ENCODE measurements at places on chromosomes 2 and 18.

- DNase-seq = peak; percentile 48
These were observed 288.2 kb downstream of the IKZF2 start for GRCh38 chr2:212863185-212863588.

DNA sequence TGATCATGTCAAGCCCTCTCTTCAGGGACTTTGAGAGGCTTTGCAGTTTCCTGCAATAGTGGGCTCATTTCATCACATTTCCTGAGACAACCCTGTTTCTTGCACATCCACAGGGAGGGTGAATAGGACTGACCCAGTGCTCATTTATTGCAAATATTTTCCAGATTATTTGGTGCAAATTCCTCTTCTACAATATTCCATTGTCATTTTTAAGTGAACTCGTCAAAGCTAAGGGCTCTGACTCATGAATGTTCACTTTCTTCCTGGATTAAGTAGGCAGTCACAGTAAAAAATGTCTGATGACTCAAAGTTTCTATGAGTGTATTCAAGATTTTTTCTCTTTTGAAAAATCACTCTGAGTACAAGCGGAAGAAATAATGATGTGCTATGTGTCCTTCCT, 225.5 kb upstream of the GALNT5 start:
- DNase-seq = peak; percentile 71

- no peak for DNase-seq
These were observed 1049.9 kb downstream of the TSN start for GRCh38 chr2:122805346-122805745.

DNA sequence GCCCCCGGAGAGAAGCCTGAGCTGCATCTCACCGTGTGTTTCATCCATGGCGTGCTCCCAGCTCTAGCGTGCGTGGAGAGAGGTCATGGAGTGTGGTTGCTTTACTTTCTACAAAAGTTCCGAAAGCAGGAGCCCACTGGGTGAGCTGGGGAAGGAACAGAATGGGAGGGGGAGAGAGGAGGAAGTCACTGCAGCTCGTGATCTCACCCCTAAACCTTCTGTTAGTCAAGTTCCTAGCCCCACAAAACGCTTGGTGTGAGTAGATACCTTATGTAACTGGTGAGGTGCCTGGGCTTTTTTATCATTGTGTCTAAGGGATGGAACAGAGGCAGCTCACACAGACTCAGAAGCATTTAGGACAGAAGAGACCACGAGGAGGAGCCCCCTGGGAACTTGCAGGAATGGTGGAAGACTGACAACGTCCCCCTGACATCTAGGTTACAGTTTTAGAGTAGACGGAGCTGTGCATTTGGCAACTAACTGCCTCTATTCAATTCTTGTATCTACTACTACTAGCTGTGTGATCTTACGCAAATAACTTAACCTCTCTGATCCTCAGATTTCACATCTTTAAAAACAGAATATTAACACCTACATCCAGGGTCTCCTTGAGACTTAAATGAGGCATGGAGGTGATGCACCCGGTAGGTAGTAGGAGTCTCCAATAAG, 123.3 kb downstream of the ARL4C start:
- DNase-seq = no peak

GRCh38 chr2:45833968-45834344, 182.5 kb downstream of the PRKCE start:
- DNase-seq = no peak

- DNase-seq = no peak
These were observed 39.1 kb downstream of the SH3RF3 start for GRCh38 chr2:109168086-109168485.

DNA sequence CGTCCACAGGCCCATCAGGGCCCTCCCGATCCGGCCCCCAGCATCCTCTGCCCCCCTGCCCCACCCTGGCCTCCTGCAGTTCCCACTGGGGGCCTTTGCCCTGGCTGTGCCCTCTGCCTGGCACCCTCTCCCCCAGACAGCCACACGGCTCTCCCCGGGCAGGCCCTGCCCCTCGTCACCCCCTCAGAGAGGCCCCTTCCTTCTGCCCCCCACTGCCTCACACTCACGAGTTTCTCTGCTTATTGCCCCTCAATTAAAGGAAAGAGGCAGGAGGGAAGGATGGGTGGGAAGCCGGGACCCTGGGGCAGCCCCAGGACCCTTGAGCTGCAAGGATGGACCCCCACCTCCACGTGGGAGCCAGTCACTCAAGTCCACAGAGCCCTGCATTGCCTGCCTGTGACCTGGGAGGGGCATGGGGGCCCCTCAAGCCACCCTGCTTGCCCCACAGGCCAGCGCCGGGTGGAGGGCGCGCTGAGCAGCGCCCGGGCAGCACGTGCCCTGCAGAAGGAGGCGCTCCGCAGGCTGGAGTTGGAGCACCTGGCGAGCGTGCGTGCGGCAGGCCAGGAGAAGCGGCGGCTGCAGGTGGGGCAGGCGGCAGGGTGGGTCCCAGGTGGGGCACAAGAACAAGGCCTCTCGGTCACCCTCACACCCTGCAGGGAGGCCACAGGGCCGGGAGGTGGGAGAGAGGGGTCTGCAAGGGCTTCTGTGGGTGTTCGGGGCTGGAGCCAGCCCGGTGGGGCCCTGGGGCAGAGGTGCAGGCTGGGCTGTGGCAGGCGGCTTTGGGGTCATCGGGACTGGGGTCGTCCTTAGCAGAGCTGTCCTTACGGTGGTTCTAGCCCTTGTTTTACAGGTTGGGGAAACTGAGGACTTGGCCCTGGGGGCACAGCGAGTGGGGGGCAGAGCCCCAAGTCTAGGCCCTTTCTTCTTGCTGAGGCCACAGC, 30.5 kb upstream of the SNED1 start:
- DNase-seq = no peak

DNA sequence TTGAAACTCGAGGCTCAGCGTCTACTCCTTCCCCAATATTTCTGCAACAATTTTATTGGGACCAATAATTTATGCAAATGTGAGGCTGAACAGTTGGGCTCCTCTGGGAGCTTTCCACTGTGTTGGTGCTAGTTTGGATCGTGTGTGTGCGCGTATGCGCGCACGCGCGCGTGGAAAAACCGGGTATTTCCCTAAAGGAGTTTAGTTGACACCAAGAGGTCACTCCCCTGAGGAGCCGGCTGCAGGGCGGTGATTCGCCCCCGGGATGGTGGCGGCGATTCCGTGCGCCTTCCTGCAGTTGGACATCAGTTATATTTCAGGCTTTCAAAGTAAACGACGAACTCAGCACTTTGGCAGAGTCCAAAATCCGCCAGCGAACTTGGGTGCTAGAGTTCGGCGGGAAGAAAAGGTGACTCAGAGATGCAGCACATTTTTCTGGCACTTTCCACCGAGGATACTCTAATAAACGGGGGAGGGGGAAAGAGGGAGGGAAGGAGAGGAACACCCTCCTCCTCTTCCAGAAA, 186.5 kb upstream of the FANCL start:
- peak; percentile 27 for DNase-seq

- DNase-seq = no peak
These were observed 35.1 kb upstream of the EFHD1 start for GRCh38 chr2:232598293-232598692.

GRCh38 chr2:27356056-27356381, 545 bp downstream of the GTF3C2 start:
- peak; percentile 74 for DNase-seq

GRCh38 chr18:74876630-74877243, 279.1 kb downstream of the ZNF407 start:
- DNase-seq = no peak

GRCh38 chr2:59532808-59533207, 1020.6 kb downstream of the BCL11A start:
- no peak for DNase-seq

GRCh38 chr2:50026236-50026635, 871.9 kb upstream of the FSHR start:
- no peak for DNase-seq

- peak; percentile 50 for DNase-seq
These were observed 22.2 kb downstream of the GRHL1 start for GRCh38 chr2:9973690-9974089.

DNA sequence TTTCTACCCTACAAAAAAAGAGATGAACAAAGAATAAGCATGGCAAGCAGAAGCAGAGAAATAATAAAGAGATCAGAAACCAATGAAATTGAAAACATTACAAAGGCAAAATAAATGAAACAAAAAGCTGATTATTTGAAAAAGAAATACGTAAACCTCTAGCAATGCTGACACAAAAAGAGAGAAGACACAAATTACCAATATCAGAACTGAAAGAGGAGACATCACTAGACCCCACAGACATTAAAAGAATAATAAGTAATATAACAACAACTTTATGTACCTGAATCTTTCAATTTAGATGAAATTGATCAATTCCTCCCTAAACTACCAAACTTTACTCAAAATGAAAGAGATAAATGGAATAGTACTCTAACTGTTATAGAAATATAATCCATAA, 75.9 kb downstream of the TMEM163 start:
- no peak for DNase-seq

DNA sequence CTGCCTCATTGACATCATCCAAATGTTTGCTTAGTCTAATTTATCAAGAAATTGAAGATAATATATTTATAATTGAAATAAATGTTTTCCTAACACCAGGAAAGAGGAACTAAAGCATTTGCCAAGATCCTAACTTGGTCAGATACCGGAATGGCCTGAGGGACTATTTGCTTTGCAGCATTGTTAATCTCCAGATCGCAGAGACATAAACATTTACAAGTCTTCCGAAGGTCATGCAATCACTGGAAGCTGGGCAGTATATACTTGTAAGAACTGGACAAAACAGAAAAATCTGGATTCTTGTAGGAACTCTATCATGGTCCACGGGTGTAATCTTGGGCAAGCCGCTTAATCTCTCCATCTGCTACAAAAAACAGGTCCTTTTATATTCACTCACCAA, 42.2 kb downstream of the CYBRD1 start:
- no peak for DNase-seq

DNA sequence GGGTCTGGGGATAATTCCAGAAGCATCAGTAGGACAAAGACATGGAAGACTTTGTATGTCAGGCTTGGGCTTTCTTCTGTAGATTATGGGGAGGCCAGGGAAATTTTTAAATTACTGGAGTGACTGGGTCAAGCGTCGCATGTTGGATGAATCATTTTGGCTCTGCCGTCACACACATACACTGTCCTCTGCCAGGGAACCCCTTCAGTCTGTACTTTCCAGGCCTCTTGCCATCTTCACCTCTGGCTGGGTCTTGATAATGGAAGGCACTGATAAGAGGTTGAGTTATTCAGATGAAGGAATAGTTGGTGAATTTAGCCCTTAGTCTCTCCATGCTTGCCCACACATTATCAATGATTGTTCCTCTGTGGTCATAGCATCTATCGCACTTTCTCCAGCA, 895.1 kb upstream of the CELF4 start:
- DNase-seq = no peak

- no peak for DNase-seq
These were observed 135.4 kb downstream of the LAMA3 start for GRCh38 chr18:23824669-23825068.

- DNase-seq = no peak
These were observed 92.8 kb upstream of the HS6ST1 start for GRCh38 chr2:128411431-128411830.

- no peak for DNase-seq
These were observed 228.3 kb upstream of the RAB12 start for GRCh38 chr18:8380926-8381325.

- no peak for DNase-seq
These were observed 178.9 kb downstream of the AGAP1 start for GRCh38 chr2:235672720-235673119.

- no peak for DNase-seq
These were observed 74.6 kb upstream of the MCFD2 start for GRCh38 chr2:46990231-46990588.

GRCh38 chr2:110820128-110820527, 87.8 kb downstream of the ACOXL start:
- no peak for DNase-seq

- peak; percentile 30 for DNase-seq
These were observed 70.0 kb downstream of the MBP start for GRCh38 chr18:77062518-77063003.

GRCh38 chr2:188599140-188599539, 307.5 kb downstream of the GULP1 start:
- peak; percentile 51 for DNase-seq

DNA sequence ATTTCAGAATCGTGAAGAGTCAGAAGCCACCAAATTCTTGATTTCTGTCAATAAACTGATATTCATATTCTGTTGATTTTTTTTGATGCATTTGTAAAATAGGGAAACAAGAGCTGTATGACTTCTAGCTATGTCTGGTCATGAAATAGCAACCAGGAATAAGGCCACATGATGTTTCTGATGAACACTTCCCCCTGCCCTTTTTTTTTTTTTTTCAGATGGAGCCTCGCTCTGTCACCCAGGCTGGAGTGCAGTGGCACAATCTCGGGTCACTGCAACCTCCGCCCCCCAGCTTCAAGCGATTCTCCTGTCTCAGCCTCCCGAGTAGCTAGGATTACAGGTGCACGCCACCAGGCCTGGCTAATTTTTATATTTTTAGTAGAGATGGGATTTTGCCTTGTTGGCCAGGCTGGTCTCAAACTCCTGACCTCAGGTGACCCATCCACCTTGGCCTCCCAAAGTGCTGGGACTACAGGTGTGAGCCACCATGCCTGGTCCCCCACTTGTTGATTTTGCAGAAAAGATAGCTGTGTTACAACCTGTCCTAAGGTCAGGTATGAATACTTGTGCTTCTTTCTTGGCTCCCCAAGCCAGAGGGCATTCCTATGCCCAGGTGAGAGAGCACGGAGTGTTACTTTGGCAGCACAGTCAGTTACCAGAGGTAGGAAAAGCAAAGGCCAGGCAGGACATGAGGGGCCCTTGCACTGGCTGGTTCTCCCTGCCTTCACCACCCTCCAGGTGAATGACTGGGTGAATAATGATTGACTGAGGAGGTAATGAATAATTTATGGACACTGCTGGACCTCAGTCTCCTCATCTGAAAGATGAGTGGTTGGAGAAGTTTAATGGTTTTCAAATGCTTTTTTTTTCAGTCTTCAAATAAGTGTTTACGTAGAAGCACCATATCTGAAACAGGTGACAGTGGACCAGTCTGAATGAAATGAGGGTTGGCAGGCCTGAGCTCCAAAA, 39.6 kb downstream of the PAX8 start:
- DNase-seq = no peak

- no peak for DNase-seq
These were observed 38.0 kb downstream of the CYP1B1 start for GRCh38 chr2:38037757-38038621.

GRCh38 chr2:194706179-194706578, 950.8 kb upstream of the SLC39A10 start:
- no peak for DNase-seq

- DNase-seq = no peak
These were observed 383.1 kb upstream of the ID2 start for GRCh38 chr2:8298783-8299182.

DNA sequence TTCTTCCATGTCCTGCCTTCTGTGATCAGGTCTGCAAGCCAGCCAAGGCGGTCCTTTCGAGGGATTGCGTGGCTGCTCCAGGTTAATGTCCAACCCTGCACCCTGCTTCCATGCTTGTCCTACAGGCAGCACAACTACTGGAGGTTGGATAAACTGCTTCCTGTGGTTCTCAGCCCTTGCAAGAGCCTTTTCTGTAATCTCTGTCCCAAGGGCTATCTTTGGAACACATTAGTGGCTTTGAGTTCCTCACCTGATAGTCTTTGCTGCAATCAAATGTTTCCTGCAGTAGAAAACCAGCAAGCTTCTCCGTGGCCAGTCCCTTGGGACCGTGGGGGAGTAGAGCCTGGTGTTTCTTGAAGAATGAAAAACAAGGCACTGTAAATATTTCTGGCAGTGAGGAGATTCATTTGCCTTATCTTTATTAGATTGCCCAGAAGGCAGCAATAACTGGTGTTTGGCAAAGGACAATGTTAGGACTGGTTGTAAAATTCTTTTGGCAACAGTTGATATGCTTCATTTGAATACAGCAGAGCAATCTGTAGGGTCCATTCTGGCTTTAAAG, 214.4 kb downstream of the FHOD3 start:
- DNase-seq = no peak
